ENCODE measurements at places on chromosomes 4 and X. TPM values are rescaled to one million over a fixed set of nuclear protein-coding genes. Genes with fewer than 3 reads are reported as not detected.

DNA sequence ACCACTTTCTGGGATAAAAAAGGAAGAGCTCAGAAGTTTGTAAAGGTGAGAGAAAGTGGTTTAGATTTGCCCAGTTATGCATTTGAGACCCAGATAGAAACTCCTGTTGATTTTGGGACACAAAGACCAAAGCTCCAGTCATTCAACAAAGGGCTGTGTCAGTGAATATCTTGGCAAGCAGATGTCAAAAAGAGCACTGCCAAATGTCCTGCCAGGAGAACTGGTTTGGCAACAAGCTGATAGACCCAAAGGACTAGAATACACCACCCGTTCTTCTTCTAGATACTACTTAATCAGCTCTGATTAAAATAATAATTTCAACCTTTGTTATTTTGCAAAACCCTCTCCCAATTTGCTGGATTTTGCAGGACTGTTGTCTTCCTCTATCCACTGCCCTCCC, 121.4 kb downstream of the NHS start:
- H3K4me1 ChIP-seq: peaks cover 3% of the 10 kb centered on the region
- no peaks in the 10 kb centered on the region for H3K27me3 ChIP-seq
- H3K4me3 ChIP-seq: no peak overlapping the region

- no peaks in the 10 kb centered on the region for H3K4me1 ChIP-seq
- no peak overlapping the region for H3K27ac ChIP-seq
- no peak overlapping the region for H3K4me3 ChIP-seq
- DNase-seq: no peak
- H3K27me3 ChIP-seq: no peaks in the 10 kb centered on the region
These were observed 138.4 kb upstream of the GALNTL6 start for GRCh38 chr4:171674781-171675180.

The GAGE12F gene
- polyA plus RNA-seq: not detected

DNA sequence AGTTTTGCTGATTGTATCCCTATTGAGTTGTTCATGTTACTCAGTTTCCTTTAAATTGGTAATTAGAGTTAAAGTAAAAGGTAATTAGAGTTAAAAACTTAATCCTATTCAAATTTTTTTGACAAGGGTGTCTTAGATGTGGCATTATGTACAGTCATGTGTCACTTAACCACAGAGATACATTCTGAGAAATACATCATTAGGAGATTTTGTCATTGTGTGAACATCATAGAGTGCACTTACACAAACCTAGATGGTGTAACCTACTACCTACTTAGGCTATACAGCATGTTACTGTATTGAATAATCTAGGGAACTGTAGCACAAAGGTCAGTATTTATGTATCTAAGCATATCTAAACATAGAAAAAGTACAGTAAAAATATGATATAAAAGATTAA, 39.2 kb downstream of the BEX3 start:
- H3K4me1 ChIP-seq: no peaks in the 10 kb centered on the region
- no peaks in the 10 kb centered on the region for H3K27me3 ChIP-seq
- H3K27ac ChIP-seq: no peak overlapping the region

DNA sequence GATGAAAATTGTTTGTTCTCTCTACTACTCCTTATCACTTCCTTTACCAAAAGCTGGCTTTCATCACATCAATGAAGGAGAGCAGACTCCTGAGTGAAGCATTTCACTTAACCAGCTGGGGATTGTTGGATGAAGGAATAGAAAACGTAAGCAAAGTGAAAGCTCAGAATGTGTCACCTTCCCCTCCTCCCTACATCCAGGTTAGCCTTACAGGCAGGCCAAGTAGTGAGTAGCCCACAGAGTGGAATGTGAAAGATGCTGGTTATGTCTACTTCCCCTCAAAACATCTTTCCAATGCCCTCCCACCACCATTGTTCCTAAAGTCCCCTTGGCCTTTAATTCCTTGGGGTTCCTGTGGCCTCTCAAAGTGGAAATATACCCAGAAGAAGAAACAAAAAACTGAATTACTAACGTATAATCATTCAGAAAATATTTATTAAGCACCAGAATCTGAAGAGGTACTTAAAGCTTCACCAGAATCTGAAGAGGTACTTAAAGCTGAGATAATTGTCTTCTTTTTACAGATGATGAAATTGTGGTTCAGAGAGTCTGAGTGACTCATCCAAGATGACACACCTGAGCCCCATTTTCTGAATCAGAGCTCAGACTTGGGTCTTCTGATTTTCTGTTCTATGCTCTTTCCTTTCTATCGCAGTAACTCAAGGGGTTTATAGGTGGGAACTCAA, 6.5 kb downstream of the P2RY4 start:
- H3K36me3 ChIP-seq: no peaks in the 10 kb centered on the region
- H3K4me3 ChIP-seq: no peak overlapping the region
- no peak for DNase-seq
- H3K4me1 ChIP-seq: peaks cover 5% of the 10 kb centered on the region

The UGT2B17 gene
- 287 TPM for polyA plus RNA-seq

- no peaks in the 10 kb centered on the region for H3K4me1 ChIP-seq
- H3K36me3 ChIP-seq: no peaks in the 10 kb centered on the region
- no peak overlapping the region for H3K27ac ChIP-seq
- no peak overlapping the region for H3K4me3 ChIP-seq
- no peaks in the 10 kb centered on the region for H3K27me3 ChIP-seq
- DNase-seq: peak; percentile 24
These were observed 58.9 kb upstream of the PGM2 start for GRCh38 chr4:37767546-37767945.

DNA sequence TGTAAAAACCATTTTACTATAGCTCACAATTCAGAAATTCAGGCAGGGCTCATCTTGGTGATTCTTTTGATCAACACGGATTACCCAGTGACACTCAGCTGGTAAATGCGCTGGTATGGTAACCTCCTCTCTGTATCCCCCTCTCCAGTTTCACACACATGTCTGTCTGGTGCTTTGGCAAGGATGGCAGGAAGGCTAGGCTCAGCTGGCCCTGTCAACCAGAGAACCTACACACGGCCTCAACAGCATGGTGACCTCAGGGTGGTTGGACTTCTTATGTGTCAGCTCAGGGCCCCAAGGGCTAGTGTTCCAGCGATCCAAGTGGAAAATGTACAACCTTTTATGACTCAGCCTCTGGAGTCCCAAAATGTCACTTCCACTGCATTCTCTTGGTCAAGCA, 55.7 kb upstream of the EOLA2 start:
- H3K4me1 ChIP-seq: no peaks in the 10 kb centered on the region
- H3K4me3 ChIP-seq: no peak overlapping the region
- H3K27me3 ChIP-seq: no peaks in the 10 kb centered on the region
- no peak overlapping the region for H3K27ac ChIP-seq

DNA sequence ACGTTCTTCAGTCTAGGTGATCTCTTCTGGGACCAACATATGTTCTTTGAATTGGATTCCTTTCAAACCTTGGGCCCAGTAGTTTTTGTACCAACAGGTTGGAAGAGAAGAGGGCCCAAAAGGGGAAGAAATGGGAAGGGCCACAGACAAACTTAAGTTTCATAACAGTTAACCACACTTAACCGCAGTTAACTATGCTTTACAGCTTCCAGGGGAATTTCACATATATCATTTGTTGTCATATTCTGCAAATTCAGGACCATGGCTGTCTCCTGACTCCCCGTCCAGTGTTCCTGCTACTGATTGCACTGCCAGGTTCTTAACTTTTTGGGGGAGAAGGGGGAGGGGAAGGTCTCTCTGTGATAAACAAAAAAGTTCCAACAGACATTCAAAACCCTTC, 34.6 kb downstream of the RTL5 start:
- no peaks in the 10 kb centered on the region for H3K36me3 ChIP-seq
- peaks cover under 1% of the 10 kb centered on the region for H3K4me1 ChIP-seq
- no peaks in the 10 kb centered on the region for H3K27me3 ChIP-seq
- H3K4me3 ChIP-seq: no peak overlapping the region
- no peak overlapping the region for H3K27ac ChIP-seq
- DNase-seq: no peak

DNA sequence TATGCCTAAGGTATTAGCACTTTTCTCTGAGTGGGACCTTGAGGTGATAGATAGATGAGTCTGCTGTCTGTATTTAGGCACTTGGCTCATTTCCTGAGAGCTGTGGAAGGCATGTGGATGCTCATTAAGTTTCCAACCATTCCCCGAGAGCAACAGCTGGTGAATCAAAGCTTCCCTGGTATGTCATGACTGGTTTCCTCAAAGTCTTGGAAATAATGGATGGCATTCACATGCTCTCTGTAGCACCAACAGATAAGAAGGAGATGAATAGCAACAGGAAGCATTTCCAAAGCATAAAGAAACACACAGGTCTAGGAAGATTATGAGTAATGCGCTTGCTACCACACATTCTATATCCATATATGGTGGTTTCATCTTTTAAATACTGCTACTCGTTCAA, 118.3 kb upstream of the ETNPPL start:
- no peak overlapping the region for H3K4me3 ChIP-seq
- H3K27me3 ChIP-seq: no peaks in the 10 kb centered on the region
- H3K27ac ChIP-seq: no peak overlapping the region
- H3K36me3 ChIP-seq: no peaks in the 10 kb centered on the region
- no peaks in the 10 kb centered on the region for H3K4me1 ChIP-seq
- DNase-seq: no peak

The GYPA gene
- 3.5 TPM for polyA plus RNA-seq

GRCh38 chr4:110033355-110034025, 120.8 kb downstream of the EGF start:
- H3K27ac ChIP-seq: no peak overlapping the region
- no peaks in the 10 kb centered on the region for H3K4me1 ChIP-seq
- no peak overlapping the region for H3K4me3 ChIP-seq
- H3K36me3 ChIP-seq: no peaks in the 10 kb centered on the region

- H3K4me3 ChIP-seq: no peak overlapping the region
- no peak for DNase-seq
- H3K27ac ChIP-seq: no peak overlapping the region
- H3K27me3 ChIP-seq: no peaks in the 10 kb centered on the region
These were observed 50.8 kb downstream of the SLC2A9 start for GRCh38 chr4:9970399-9971011.

DNA sequence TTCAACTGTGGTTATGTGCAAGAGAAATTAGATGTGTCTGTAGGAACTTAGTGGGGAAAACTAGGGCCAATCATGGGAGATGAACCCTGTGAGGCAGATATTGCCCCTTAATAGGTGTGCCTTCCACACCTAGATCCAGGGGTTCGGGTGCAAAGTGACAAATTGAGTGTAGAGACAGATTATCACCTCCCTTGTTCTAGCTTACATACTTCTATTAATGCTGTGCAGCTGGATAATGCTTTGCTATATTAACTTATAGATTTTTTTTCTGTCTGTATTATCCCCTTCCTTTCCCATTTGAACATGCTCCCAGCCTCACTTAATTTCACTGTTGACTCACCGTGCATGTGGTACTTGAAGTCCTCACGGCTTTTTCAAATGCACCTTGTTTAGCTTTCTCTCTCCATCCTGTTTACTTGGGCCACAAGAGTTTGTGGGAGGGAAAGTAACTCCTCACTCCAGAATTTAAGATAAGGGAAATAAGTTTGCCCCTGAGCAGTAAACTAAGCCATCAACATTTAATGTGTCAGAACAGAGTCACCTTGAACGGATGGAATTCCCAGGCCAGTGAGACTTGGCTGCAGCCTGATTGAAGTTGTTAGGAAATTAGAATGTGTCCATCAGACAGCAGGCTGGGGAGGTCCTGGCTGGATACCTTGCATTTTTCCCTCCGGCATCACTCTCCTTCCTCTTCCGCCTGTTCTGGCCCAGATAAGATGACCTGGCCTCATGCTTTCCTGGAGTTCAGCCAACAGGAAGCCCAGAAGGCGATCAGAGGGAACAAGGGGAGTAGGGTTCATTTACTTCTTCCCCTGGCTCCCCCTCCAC, 478.4 kb downstream of the BCOR start:
- no peak overlapping the region for H3K27ac ChIP-seq
- peaks cover 5% of the 10 kb centered on the region for H3K4me1 ChIP-seq
- no peaks in the 10 kb centered on the region for H3K36me3 ChIP-seq
- DNase-seq: no peak
- no peak overlapping the region for H3K4me3 ChIP-seq

The RPL9 gene
- polyA plus RNA-seq: 1,880 TPM

DNA sequence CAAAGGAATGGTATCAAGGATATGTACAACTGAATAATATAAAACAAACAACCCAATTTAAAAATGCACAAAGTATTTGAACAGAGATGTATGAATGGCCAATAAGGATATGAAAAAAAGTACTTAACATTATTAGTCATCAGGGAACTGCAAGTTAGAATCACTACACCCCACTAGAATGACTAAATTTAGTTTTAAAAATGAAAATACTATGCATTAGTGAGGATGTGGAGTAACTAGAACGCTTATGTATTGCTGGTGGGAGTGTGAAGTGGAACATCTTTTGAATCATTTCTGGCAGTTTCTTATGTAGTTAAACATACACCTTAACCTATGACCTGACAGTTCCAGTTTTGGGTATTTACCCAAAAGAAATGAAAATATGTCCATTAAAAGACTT, 13.0 kb upstream of the SLC16A2 start:
- peaks cover 3% of the 10 kb centered on the region for H3K4me1 ChIP-seq
- no peaks in the 10 kb centered on the region for H3K27me3 ChIP-seq
- H3K4me3 ChIP-seq: no peak overlapping the region
- no peaks in the 10 kb centered on the region for H3K36me3 ChIP-seq

The ADH6 gene
- polyA plus RNA-seq: 2.8 TPM

GRCh38 chrX:154368630-154369448, 5.6 kb downstream of the FLNA start:
- peaks cover 21% of the 10 kb centered on the region for H3K27me3 ChIP-seq
- peaks cover 17% of the 10 kb centered on the region for H3K4me1 ChIP-seq
- H3K36me3 ChIP-seq: peaks cover 16% of the 10 kb centered on the region
- H3K4me3 ChIP-seq: peak overlapping the region; percentile 49
- peak; percentile 59 for DNase-seq

GRCh38 chrX:20144491-20144890, 2.9 kb upstream of the EIF1AX start:
- H3K27ac ChIP-seq: no peak overlapping the region
- no peaks in the 10 kb centered on the region for H3K4me1 ChIP-seq
- no peaks in the 10 kb centered on the region for H3K27me3 ChIP-seq
- no peaks in the 10 kb centered on the region for H3K36me3 ChIP-seq
- no peak for DNase-seq
- H3K4me3 ChIP-seq: no peak overlapping the region

The TRIML2 gene
- not detected for polyA plus RNA-seq

DNA sequence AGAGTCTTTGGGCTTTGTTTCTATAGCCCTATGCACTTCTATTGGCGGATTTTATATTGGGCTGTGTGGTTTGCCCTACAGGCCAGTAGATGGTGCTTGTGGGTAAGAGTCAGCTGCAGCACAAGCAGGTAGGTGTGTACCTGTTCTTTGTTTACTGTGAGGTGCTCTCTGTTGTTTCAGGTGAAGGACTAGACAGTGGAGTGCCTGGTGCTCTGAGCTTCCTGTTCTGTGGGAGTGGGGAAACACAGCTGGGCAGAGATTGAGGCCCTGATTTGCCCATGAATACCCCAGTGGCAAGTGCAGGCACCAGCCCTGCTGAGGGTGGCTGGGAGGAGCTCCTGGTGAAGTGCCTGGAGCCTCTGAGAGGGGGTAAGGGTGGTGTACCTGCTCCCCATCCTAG, 26.3 kb upstream of the UCP1 start:
- H3K36me3 ChIP-seq: no peaks in the 10 kb centered on the region
- peak; percentile 21 for DNase-seq
- no peak overlapping the region for H3K4me3 ChIP-seq
- H3K27ac ChIP-seq: no peak overlapping the region
- no peaks in the 10 kb centered on the region for H3K27me3 ChIP-seq

The CT55 gene
- 0.06 TPM for polyA plus RNA-seq

GRCh38 chr4:13322681-13323101, 161.4 kb downstream of the RAB28 start:
- no peaks in the 10 kb centered on the region for H3K27me3 ChIP-seq
- H3K36me3 ChIP-seq: peaks cover 5% of the 10 kb centered on the region
- no peak overlapping the region for H3K4me3 ChIP-seq
- DNase-seq: no peak

The POU3F4 gene
- polyA plus RNA-seq: not detected

The SPANXB1 gene
- polyA plus RNA-seq: 0.90 TPM

The STEEP1 gene
- polyA plus RNA-seq: 24.5 TPM
